ENCODE measurements at places on chromosomes 16 and 17.
A peak's percentile ranks its signal among the peaks of the same experiment; 100 is the strongest.

- no peak for DNase-seq
These were observed 37.3 kb downstream of the GRB7 start for GRCh38 chr17:39775031-39775430.

DNA sequence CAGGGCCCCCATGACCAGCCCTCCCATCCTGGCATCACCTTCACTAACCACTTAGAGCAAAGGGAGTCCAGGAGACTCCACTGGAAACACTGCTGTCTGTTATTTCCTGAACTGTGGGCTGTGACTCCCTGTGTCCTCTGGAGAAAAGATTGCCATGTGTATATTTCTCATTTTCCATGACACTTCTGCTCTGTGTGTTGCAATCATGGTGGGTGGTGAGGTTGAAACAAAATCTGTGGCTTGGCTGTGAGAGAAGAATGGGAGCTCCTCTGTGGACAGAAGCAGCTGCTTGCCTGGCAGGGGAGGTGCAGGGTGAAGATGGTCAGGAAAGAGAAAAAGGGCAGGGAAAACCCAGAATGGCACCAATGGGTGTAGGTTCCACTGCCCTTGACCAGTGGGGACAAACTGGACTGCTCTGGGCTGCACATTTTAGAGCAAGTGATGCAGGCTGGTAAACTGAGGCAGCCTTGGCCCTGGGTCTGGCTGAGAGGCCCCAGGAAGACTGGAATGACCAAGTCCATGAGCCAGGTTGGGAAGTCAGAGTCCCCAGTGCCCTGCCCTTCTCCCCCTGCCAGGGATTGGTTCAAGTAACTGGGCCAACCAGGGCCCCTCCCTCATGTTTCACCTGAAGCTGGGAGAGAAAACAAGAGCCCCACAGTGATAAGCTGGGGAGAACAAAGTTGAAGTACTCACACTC lies 314.3 kb downstream of the C16orf95 start:
- DNase-seq, result no peak

GRCh38 chr17:66373944-66374817 lies 71.8 kb downstream of the PRKCA start:
- DNase-seq, result no peak

GRCh38 chr17:41689497-41690299 lies 1.0 kb downstream of the EIF1 start:
- peak; percentile 61 for DNase-seq

DNA sequence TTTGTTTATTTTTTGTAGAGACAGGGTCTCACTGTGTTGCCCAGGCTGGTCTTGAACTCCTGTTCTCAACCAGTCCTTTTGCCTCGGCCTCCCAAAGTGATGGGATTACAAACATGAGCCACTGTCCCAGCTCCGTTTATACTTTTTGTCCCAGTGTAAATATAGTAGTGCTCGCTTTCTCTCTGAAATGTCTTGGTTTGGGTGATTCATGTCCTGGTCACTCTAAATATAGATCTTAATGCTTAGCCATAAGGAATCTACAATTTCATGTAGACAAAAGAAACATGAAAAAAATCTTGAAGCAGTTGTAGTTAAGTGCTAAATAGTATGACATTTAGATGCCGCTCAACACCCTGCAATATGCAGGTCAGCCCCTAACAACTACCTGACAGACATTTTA lies 126.9 kb downstream of the KATNIP start:
- DNase-seq, result no peak

All from muscle of arm (tissue), 14 donors.